ENCODE measurements at places on chromosomes 11 and 22.

- DNase-seq: no peak
Measured at GRCh38 chr11:15638386-15638787, 523.7 kb downstream of the INSC start.

GRCh38 chr11:11416502-11416901, 63.5 kb upstream of the CSNK2A3 start:
- DNase-seq: no peak

- DNase-seq: no peak
Measured at GRCh38 chr11:123135863-123136446, 59.1 kb downstream of the CLMP start.

DNA sequence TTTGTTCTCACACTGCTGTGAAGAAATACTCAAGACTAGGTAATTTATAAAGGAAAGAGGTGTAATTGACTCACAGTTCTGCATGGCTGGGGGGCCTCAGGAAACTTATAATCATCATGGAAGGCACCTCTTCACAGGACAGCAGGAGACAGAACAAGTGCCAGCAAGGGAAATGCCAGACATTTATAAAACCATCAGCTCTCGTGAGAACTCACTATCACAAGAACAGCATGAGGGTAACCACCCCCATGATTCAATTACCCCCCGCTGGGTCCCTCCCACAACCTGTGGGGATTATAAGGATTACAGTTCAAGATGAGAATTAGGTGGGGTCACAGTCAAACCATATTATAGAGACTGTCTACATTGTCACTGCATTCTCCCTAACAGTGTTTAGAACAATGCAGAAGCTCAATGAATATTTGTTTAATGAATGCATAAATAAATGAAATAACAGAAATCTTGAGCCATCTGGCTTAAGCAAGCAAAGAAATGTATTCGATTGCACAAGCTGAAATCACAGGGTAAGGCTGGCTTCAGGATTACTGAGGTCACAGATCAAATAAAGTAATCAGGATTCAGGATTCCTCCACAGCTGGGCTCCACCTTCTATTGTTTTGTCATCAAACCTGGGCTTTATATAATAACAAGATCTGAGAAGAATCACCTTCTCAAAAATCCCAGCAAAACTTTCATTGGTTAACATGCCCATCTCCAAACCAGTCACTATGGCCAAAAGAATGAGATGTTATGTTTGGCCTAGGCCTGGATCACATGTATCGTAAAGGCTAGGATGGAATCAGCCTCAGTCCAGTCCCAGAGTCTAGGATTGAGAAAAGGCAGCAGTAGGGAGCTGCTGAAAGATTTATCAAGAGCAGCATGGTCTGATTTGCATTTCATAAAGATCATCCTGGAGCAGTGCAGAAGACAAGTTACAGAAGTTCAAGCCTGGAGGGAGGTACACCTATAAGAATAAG, 137.8 kb upstream of the UBASH3B start:
- no peak for DNase-seq

- DNase-seq: no peak
Measured at GRCh38 chr11:2256293-2256913, 14.0 kb downstream of the ASCL2 start.

DNA sequence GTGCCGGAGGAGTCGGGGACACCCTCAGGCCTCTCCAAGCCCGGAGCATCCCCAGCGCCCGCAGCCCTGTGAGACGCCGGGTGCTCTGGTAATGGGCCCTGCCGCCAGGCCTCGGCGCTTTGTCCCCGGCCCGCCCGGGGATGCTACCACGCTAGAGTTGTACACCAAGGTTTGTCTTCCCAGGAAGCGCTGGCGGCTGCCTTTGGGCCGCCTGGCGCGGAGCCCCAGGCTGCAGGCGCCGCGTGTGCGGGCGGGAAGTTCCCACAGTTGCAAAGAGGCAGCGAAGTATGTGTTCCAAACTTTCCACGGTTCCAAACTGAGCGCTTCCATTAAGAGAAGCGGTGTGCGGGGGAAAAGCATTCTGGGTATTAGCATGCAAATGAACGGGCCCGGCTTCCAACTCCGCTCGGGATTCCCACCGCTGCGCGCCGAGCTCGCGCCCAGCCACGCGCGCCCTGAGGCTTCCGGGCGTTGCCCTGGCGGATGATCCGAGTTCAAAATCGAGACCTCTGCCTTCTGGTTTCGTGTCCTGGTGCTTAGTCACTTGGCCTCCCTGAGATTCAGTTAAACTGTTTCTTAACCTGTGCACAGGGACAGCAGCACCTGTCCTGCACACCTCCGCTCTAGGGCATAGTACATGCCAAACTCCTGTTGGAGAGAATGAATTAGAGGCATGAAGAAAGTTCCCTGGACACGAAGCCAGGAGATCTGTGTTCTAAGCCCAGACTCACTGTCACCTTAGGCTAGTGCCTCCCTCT, 1.3 kb upstream of the PATZ1 start:
- peak; percentile 32 for DNase-seq

DNA sequence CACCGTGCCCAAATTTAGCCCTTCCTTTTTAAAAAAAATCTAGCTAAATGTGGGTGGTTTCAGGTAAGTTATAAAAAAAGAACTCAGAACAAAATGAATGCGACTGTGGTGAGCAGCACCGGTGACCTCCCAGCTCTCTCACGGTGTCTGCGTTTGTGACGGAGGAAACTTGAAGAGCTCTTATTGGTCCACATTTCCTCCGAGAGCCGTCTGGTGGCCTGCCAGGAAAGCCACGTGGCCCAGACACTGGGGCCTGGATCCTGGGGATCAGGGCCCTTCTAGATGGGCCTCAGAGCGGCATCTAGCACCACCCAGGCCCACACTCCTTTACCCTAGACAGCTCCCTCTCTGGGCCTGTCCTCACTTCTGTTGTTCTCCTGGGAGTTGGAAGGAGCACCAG, 39.5 kb downstream of the B3GAT1 start:
- DNase-seq: no peak

- DNase-seq: no peak
Measured at GRCh38 chr11:64875369-64876228, 2.8 kb downstream of the EHD1 start.

DNA sequence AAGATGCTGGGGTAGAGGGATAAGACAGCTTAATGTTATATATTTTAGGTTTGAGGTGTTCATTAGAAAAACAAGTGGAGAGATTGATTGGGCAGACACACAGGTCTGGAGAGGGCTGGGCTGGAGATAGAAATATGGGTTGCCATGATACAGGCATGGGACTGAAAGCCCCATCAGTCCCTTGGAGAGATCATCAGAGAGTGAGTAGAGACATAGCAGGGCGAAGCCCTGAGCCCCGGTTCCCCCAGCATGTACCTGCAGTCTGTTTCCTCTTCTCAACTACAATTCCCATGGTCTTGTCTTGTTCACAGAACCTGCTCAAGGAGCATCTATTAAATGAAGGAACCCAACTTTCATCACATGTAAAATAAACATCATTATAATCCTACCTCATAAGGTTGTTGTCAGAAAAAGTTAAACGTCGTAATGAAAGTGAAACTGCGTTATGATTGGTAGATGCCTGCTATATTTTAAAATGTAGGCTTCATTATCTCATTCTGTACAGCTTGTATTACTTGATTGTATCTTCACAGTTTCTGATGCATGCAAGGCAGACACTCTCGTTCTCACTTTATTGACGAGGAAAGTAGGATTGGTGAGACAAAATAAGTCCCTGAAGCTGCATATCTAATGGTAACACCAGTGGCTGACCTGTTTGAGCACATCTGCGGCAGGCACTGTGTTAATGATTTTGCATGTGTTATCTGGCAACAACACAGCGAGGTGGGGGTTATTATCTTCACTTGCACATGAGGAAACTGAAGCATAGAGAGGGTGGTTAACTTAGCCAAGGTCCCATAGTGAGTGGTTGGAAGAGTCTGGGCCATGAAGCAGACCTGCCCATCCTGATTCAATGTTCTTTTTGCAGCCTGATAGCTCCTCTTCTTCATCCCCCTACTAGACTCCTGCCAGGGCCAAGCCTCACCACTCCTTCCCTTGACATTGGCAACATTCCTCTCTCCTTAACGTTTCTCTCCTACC, 63.5 kb downstream of the ENDOD1 start:
- no peak for DNase-seq

DNA sequence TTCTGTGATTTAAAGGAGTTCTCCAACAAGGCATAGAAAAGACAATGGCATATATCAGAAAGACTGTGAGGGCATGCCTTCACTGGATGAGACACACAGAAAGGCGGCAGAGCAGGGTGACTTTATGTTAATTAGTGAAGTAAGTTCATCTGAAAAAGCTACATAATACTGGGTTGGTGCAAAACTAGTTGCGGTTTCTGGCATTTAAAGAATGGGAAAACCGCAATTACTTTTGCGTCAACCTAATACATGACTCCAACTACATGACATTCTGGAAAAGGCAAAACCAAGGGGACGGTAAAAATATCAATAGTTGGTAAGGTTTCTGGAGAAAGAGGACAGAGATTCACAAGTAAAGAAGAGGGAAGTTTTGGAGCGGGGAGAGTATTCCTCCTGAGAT, 5.1 kb downstream of the RFPL1 start:
- DNase-seq: no peak

GRCh38 chr11:67056267-67057204, at the start of gene RHOD:
Gene RHOD (plus strand): TSS chr11:67056847. CDS start chr11:67056903, 56 bp downstream.
- DNase-seq: peak; percentile 12

- no peak for DNase-seq
Measured at GRCh38 chr22:42066937-42067336, 3.7 kb downstream of the NAGA start.

GRCh38 chr11:20003351-20003750, 156.9 kb downstream of the DBX1 start:
- DNase-seq: no peak

DNA sequence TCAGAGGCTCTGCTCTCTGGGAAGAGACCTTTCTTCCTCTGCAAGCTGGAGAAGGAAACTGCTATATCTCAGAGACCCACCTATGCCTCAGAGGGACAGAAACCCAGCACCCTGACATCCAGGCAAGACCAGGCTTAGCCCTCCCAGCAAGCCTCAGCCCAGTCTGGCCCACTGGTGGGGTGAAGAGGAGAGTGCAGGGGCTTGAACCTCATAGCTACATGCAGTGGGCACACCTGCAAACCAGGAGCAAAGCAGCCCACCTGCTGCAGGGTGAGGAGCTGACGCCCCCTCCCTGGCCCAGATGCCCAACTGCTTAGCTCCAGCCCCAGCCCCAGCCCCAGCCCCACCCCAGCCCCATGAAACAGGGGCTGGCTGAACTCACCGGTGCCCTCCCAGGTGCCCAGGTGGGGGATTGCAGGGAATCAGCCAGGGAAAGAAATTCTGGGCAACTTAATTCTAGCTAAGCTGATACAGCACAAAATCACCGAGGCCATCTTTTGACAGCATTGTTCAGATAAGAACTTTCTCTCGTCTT, 246.8 kb downstream of the BUD13 start:
- no peak for DNase-seq

- no peak for DNase-seq
Measured at GRCh38 chr11:100593291-100593690, 93.8 kb upstream of the ARHGAP42 start.

GRCh38 chr11:47270331-47271271, 668 bp downstream of the MADD start:
- DNase-seq: peak; percentile 12

GRCh38 chr11:116420030-116420429, 352.8 kb downstream of the BUD13 start:
- no peak for DNase-seq

GRCh38 chr11:94786264-94787126, 18.3 kb downstream of the AMOTL1 start:
- DNase-seq: no peak

DNA sequence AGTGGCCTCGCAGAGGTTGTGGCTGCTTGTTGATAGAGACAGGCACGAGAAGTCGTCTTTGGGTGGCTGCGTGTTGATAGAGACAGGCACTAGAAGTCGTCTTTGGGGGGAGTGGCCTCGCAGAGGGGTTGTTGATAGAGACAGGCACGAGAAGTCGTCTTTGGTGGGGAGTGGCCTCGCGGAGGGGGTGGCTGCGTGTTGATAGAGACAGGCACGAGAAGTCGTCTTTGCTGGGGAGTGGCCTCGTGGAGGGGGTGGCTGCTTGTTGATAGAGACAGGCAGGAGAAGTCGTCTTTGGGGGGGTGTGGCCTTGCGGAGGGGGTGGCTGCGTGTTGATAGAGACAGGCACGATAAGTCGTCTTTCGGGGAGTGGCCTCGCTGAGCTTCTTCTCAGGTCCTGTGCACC, 328.8 kb downstream of the TBC1D22A start:
- DNase-seq: no peak

DNA sequence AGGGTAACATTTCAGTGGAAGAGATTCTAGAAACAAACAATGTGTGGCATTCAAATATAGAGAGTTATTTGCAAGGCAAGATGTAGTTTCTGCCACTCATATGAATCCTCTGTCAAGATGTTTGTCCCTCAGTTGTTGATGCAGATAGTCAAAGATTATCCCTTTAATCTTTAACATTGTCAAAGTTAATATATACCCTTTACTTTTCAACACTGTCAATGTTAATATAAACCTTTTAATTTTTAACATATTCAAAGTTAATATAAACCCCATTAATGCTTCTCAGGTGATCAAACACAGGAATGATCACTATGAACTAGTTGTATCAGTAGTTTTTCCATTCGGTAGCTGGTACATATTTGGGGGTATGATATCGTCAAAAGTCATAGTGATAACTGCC, 51.9 kb upstream of the PICALM start:
- no peak for DNase-seq

DNA sequence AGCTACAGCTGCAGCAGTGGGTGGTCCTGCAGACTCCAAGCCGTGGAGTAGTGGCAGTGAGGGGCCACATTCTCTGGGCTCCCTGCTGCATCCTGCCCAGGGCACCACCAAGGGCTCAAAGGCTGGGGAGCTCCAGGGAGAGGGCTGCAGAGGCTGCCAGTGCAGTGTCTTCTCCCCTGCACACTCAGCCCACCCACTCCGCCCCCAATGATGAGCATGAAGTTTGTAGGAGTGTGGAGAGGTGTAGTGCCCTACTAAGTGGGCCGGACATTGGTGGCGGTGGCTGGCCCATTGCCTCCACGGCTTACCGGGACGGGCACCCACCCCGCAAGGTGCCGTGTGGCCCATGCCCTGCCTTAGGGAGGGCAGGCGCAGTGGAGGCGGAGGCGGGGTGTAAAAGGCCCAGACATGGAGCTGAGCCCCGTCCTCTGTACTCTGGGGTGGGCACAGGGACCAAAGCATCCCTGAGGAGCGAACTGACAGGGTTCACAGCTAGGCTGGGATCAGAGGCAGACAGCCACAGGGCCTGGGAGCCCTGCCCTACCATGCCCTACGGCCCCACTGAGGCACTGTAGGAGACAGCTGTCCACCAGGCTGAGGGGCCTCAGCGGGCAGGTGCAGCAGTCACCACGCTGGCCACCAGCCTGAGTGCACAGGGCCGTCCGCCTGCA, 18.9 kb downstream of the ARVCF start:
- DNase-seq: no peak

GRCh38 chr11:66388780-66389386, 17.3 kb upstream of the SLC29A2 start:
- peak; percentile 50 for DNase-seq
